ENCODE measurements at places on chromosomes 7 and 10.

DNA sequence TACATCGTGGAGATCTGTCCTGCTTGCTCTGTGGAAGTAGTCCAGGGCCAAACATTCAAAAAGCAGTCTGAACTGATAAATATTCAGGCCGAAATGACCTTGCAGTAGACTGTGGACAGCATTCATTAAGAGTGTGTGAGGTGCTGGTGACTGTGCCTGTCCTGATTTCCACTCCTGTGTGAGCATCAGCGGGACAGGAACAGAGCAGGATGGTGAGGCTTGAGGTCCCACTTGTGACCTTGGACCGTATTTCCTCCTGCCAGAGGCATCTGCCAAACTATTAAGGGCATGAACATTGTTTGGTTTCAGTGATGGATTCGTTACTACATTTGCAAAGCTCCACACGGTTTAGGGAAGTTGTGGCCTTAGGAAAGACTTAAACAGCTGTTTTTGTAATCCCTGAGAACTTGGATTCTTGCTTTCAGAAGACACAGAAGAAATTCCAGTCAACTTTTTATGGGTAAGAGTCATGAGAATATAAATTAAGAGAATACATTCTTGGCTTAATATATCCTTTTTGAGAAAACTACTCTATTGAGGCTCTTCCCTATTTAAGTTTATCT, 32.8 kb downstream of the CCNY start:
- no peak for DNase-seq

DNA sequence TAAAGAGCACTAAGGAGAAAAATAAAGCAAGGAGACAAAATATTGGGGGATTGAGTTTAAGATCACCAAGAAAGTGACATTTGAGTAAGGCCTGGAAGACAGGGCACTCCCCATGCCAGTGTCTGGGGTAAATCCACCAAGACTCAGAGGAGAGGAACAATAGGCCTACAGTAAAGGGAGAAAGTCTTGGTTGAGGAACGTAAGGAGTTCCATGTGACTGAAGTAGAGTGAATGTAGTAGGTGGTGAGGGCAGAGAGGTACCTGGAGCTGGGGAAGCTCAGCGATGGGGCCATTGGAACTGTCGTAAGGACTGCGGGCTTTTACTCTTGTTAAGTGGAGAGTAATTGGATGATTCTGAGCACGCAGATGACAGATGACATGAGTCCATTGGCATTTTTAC, 69.4 kb downstream of the CPED1 start:
- no peak for DNase-seq

DNA sequence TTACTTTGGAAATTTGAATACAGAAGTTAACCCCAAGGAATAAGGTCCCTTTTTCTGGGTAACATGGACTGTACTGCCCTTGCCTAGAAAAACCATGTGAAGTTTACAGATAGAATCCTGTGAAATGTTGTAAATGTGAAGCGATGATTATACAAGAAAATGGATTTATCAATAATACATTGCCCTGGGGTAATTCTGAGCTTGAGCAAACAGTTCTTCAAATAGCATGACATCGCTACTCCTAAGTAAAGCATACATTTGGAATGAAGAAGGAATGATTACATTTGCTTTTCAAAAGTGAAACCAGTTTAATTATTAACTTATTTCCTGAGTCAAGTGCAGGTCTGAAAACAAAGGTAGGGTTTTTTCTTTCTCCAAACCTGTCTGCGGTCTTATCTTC, 43.3 kb upstream of the FZD8 start:
- no peak for DNase-seq

GRCh38 chr10:16933783-16934182, 116.6 kb upstream of the RSU1 start:
- no peak for DNase-seq

Data from AG09309 (cell line).